ENCODE measurements at places on chromosomes 7 and 10.

- no peak for DNase-seq
Measured at GRCh38 chr10:62178568-62178967, 90.1 kb downstream of the RTKN2 start.

DNA sequence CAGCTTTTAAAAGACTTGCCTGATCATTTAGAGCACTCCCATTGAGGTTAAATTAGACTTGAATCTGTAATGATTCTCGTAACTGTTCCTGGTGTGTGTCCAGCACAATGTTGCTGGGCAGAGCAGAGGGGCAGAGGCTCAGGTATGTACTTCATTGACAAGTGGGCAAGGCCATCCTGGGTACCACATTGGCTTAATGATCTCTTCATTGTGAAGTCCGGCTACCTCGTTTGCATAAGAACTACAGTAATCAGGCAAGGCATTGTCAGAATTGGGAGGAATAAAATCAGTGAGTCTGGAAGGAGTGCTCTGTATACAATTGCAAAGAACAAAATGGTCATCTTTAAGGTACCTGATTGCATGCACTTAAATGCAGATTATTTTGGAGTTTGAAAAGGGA lies 6.1 kb downstream of the RPS24 start:
- DNase-seq: no peak

DNA sequence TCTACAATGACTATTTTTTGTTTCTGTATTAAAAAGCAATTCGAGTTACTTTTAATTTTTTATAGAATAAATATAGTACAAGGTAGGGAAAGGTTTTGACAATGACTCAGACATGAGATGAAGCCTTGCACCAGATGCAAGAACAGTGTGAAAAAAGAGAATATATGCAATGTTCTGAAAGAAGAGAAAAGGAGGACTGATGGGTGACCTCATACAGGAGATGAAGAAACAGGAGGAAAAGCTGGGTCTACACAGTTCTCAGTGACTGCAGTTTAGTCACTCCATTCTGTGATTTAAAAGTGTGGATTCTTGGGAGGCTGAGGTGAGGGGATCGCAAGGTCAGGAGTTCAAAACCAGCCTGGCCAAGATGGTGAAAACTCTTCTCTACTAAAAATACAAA lies 38.3 kb upstream of the YAE1 start:
- DNase-seq: no peak

DNA sequence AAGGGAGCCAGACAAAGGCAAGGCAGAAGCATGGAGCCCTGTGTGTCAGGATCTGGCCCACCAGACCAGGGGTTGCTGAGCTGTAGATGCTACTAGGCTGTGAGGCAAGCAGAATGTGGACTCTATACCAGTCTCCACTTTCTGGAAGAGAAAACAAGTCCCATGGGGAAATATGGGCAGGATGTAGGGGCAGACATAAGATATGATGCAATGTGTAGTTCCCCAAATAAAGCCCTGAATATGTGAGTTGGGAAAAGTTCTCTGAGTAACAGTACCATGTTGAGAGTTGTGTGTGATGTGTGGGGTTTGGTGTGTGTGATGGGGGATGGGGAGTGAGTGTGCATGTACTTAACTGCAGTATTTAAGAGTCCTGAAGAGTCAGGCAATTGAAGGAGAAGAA lies 62.3 kb downstream of the NPSR1 start:
- no peak for DNase-seq

- no peak for DNase-seq
Measured at GRCh38 chr7:93432130-93432529, 142.4 kb downstream of the CALCR start.

DNA sequence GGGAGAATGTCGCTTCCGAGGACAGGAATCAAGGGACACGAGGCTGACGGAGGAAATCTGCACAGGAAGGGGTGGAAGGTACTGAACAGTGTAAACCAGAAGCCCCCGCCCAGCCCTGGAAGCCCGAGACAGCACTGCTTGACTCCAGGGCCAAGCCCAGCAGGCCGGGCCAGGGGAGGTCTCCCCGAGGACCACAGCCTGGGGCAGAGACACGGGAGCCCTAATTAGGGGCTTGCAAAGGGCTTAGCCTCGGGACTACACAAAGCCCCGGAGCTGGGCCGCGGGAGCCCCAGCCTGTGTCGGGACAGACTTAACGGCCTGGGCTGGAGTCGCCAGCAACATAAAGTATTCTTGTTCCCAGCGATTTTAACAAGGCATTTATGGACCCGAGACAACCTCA lies 50.8 kb downstream of the OAT start:
- no peak for DNase-seq

GRCh38 chr10:28980264-28980663 lies 302.9 kb downstream of the BAMBI start:
- no peak for DNase-seq

GRCh38 chr10:119723624-119724023 lies 2.2 kb upstream of the INPP5F start:
- no peak for DNase-seq

All from Karpas-422 (cell line).